HFFc6 (cell line): ENCODE measurements at places on chromosomes 6 and 20.
A peak's percentile ranks its signal among the peaks of the same experiment; 100 is the strongest.

DNA sequence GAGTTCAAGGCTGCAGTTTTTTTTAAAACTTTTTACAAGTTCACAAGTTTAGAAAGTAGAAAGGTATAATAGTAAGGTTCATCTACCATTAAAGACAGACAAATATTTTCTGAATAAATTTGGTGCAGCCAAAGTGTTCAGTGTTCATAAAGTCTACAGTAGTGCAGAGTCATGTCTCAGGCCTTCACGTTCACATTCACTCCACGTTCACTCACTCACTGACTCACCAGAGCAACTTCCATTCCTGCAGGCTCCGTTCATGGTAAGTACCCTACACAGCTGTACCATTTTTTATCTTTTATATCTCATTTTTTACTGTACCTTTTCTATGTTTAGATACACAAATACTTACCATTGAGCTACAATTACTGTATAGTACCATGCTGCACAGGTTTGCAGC, 67.6 kb downstream of the B4GALT5 start:
- DNase-seq: peak; percentile 86

GRCh38 chr6:82818727-82819126, 246.9 kb downstream of the UBE3D start:
- DNase-seq: peak; percentile 85

GRCh38 chr6:5403609-5404008, 142.3 kb downstream of the FARS2 start:
- DNase-seq: peak; percentile 8

DNA sequence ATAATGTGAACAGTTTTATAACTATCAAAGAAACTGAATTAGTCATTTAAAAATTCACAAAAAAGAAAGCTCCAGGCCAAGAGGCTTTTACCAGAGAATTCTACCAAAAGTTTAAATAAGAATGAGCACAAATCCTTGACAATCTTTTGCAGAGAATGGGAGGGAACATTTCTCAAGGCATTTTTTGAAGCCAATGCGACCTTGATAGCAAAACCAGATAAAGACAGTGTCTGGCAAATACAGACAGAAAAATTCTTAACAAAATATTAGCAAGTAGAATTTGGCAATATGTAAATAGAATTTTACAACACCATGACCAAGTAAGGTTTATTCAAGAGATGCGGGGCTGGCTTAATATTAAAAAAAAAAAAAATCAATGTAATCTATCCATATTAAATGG, 41.7 kb downstream of the RNF24 start:
- no peak for DNase-seq

GRCh38 chr6:151617539-151617938, 123.7 kb downstream of the CCDC170 start:
- DNase-seq: no peak

DNA sequence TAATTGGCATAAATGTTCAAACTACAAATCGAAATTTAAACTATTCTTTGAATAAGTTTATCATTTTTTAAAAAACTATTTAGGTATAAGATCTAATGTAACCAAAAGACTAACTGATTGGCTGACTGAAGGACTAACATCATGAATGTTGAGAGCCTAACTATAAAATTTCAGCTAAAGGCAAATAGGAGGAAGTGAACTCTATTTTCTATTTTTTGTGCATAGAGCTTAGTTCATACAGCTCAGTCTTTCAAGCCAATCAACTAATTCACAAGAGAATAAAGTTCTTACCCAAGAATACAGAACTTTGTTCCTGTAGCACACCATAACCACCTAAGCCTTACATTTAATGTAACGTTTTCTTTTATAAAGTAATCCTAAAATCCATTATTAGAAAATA, 46.3 kb upstream of the STXBP5 start:
- DNase-seq: no peak

- peak; percentile 28 for DNase-seq
Measured at GRCh38 chr20:3696200-3696599, 14.4 kb upstream of the ADAM33 start.

- DNase-seq: peak; percentile 63
Measured at GRCh38 chr6:74069089-74069581, 373.1 kb downstream of the CD109 start.

GRCh38 chr20:63911176-63911575, 16.2 kb downstream of the DNAJC5 start:
- no peak for DNase-seq

DNA sequence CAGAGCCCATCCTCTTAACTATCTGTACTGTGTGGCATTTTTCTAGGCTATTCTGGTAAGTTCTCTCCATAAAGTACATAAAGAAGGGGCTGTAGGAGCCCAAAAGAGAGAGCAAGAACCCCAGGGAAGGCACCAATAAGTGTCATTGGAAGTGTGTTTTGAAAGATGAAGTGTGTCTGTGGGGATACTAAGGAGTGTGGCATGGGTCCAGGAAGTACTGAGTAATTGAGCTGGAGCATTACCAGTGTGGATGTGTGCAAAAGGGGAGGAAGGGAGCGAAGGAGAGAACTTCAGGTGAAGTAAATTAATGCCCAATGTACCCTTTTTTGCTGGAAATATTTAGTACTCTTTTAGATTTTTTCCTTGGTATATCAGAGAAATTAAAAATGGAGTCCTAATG, 63.9 kb downstream of the KCNS1 start:
- no peak for DNase-seq

- no peak for DNase-seq
Measured at GRCh38 chr20:36043892-36044515, 75.6 kb downstream of the CNBD2 start.

GRCh38 chr6:13480631-13481501, 6.5 kb downstream of the GFOD1 start:
- no peak for DNase-seq

GRCh38 chr20:36493051-36493800, 48.1 kb upstream of the MYL9 start:
- no peak for DNase-seq

GRCh38 chr6:43716099-43716498, 28.5 kb upstream of the MRPS18A start:
- no peak for DNase-seq

- DNase-seq: no peak
Measured at GRCh38 chr6:157832250-157832967, 9.4 kb downstream of the SNX9 start.

DNA sequence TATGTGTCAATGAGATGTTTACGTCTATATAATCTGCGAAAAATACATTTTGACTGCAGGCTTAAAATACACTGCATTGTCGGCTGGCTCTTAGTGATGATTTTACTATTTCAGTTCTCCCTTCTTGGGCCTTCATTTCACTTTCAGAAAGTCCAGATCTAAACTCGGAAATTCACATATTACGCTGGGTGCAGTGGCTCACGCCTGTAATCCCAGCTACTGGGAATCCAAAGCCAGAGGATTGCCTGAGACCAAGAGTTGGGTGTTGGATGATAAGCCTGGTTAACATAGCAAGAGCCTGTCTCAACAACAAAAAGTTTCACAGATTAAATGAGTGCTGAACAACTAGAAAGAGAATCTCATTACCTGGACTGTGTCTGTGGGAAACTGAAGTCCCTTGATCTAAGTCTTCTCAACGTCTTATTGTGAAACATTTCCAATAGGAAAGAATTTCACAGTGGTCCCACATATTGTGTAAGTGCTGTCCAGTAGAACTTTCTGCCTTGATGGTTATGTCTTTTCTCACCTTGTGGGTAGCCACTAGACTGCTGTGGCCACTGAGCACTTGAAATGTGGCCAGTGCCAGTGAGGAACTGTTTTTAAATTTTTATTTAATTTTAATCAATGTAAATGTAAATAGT, 1.9 kb downstream of the GINM1 start:
- no peak for DNase-seq

DNA sequence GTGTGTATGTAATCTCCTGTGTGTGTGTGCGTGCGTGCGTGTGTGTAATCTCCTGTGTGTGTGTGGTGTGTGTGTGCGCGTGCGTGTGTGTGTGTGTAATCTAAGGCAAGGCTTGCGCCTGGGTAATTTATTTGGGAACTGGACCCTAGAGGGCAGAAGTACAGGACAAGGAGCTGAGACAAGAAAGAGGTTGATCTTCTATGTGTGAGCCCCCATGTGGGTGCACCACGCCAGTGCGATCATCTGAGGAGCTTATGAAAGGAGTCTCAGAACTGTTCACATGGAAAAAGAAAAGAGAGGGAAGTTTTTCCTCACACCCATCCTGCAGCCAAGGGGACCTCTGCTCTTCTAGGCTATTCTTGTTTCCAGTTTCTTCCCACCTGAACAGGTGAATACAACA, 220.1 kb upstream of the GGTLC1 start:
- no peak for DNase-seq

- peak; percentile 68 for DNase-seq
Measured at GRCh38 chr6:136244061-136244616, 6.0 kb downstream of the MTFR2 start.

DNA sequence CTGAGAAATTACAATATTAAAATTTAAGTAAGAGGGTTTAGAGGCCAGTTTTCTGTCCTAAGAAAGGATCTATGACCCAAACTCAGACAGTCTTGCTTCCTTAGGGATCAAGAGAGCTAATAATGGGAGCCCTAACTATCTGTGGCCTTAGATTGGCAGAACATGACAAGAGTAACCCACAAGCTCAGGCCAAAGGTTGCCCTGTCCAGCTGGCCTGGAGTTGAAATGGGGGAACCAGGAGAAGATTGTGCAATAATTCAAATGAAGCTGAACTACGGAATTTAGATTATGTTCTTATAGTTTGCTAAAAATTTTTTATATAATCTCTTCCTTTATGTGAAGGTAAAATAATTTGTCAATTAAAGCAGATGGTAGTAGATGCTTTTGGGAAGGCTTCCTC, 26.4 kb downstream of the LAMA4 start:
- DNase-seq: no peak

DNA sequence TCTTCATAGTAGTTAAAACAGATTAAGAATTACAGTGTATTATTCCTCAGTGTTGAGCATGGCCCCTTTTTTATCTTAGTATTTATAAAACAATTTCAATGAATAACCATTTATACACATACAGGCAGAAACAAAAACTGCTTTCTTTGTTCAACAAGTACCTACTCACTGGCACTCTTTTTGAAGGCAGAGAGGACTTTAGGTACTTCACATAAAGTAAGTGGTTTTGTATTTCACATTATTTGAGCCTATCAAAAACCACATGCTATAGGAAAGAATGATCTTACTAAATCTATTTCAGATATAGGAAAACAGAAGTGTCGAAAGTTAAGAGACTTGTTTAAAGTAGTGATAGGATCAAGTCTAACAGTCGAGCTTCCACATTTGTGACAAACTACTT, 73.8 kb downstream of the PRKN start:
- DNase-seq: no peak

DNA sequence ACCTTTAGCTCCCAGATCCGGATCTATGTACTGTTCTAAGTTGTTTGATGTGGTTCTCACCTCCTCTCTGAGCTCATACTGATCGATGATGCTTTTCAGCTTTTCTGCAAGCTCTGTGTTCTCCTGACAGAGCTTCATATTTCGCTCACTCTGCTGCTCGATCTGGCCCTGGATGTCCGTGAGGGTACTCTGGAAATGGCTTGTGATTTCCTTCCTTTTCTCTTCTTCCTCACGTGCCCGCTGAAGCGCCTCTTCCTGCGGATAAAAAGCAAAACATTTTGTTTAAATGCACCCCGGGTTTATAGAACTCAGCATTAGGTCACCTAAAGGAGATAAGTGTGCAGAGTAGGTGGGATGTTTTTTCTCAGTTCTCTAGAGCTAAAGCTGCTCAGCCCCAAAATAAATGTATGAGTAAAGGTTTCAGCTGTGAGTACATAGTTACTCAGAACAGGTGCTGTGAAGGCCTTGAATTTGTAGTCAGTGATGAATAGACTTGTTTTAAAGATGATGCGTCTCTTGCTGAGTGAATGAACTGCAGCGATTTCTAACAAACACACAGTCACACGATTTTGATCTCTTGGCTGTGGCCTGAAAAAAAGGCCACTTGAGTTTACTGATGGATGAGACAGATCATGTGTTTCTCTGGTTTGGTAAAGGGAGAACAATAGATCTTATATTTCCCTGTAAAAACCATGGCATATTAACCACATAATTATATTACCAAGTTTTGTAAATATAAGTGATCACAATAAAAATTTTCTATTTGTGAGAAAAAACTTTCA, 29.1 kb downstream of the TXLNB start:
- DNase-seq: no peak

DNA sequence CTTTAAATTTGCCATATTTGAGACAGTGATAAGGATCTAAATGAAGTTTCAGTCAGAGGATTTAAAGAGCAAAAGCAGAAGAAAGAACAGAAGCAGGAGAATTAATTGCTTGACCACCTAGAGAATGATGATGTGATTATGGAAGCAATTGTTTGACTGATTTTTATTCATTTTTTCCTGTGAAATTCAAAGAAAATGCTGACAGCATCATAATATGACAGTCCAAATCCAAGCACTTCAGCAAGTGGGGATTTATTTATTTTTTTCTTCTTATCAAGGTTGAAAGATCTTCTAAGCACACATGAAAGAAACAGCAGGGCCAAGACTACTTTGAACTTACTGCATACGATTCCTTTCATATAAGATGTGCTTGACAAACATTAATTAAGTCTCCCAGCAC, 125.2 kb downstream of the BMP2 start:
- no peak for DNase-seq

GRCh38 chr6:40395066-40395697, 192.0 kb downstream of the LRFN2 start:
- DNase-seq: no peak

DNA sequence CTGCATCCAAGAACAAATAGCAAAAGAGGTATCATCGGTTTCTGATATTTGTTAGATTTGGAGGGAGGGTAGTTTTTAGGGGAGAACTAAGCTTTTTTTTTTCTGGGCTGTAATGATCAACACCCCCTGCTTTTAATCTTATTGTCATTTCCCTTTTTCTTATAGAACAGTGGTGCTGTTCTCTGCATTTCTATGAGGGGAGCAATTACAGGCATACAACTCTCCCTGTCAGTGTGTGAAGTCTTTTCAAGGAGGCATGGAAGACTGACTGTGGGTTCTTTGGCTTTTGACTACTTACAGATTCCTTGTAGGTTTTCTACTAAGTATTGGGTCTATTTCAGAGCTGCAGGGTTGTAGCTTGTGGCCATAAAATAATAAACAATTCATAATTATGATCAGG, 632.3 kb downstream of the TFAP2B start:
- no peak for DNase-seq

GRCh38 chr20:43949741-43950618, 35.3 kb downstream of the TOX2 start:
- DNase-seq: no peak

DNA sequence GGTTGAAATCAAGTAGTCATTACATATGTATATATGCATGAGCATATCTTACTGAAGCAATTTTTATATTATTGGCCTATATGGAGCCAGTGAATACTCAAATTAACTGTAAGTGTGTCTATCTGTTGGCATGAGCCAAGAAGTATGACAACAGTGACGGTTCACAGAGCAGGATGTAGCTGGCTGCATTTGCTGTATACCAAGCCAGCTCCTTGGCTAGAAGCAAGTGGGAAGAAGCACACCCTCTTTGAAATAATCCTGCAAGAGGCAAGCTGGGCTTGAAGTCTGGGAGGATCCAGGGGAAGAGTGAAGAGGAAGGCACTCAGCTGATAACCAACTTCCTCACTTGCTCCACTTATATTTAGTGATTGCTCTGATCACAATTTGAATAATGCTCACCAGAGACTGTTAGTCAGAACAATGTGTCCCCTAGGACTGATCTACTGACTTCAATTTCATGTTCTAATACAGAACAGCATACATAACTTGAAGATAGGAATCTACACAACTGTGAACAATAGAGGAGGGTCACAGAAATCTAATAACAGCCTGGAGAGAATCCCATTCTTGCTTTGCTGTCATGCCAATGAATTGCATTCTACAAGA, 497.3 kb downstream of the PRKN start:
- no peak for DNase-seq
